Activated T-helper 1 cell treated with anti-CD3 and anti-CD28 coated beads, Interleukin-2, amount 50 U/mL, for 16 hours (primary cell): ENCODE measurements at places on chromosomes 3 and 15.

GRCh38 chr3:125322166-125322565 lies 53.0 kb downstream of the ZNF148 start:
- no peak for DNase-seq

- no peak for DNase-seq
Observed at GRCh38 chr3:72231439-72232196, 446.7 kb upstream of the PROK2 start.

GRCh38 chr3:54427941-54428871 lies 305.9 kb downstream of the CACNA2D3 start:
- DNase-seq, result no peak

DNA sequence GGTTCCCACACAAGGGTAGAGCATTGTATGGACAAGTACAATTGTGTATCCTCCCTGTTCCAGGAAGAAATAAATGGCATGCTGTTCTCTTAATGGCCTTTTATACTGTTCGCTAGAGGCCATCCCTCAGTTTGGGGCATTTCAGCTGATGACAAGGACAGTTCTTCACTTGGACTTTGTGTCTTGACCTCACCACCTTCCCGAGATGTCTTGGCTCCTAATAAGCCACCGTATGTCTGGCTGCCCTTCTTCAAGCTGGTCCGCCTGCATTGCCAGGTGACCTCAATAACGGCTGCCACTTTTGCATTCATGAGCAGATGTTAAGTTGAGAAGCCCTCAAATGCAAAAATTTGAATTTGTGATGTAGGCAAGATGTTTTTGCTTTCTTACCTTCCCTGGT lies 24.1 kb downstream of the ZBTB38 start:
- DNase-seq, result no peak

GRCh38 chr3:46132565-46132964 lies 75.5 kb downstream of the CCR1 start:
- DNase-seq, result no peak
